ENCODE measurements at places on chromosomes 4 and X.

DNA sequence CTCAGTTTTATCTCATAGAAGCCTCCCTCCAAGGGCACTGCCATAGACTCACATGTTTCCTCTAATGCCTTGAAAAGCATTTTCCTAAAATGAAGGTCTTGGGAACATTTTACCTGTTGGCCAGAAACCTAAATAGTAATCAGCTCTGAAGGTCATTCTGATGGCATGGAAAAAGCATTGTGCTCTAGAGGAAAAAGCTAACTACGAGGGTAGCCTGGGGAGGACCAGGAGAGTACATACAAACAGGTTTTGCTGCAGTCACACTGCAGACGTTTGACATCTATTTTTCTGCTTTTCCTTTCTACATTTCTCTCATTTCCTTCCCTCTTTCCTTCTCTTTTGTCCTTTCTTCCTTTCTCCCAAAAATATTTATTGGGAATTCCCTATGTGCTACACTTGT lies 103.3 kb upstream of the SORBS2 start:
- no peak for DNase-seq

DNA sequence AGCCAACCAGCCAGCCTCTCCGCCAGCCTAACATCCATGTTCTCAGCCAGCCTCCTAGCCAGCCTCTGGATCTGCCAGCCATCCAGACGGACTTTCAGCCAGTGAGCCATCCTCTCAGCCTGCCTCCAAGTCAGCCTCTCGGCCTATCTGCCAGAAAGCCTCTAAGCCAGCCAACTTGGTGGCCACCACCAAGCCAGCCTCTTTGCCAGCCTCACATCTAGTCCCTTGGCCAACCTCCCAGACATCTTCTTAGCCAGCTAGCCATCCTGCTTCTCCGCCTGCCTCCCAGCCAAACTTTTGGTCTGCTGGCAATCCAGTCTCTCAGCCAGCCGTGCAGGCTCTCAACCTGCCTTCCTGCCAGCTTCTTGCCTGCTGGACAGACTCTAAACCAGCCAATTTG lies 16.4 kb upstream of the ARAP2 start:
- no peak for DNase-seq

GRCh38 chr4:7041801-7042502 lies 1.2 kb upstream of the TADA2B start:
- no peak for DNase-seq

- DNase-seq, result no peak
Measured at GRCh38 chr4:7759216-7759615, 180.4 kb downstream of the AFAP1 start.

- no peak for DNase-seq
Measured at GRCh38 chr4:36081185-36081584, 163.1 kb downstream of the ARAP2 start.

- DNase-seq, result no peak
Measured at GRCh38 chr4:186727169-186727976, 3.7 kb upstream of the FAT1 start.

GRCh38 chr4:23291139-23291538 lies 598.4 kb downstream of the GBA3 start:
- no peak for DNase-seq

GRCh38 chr4:126046081-126046614 lies 731.4 kb downstream of the FAT4 start:
- DNase-seq, result no peak

GRCh38 chr4:161320377-161320776 lies 843.4 kb downstream of the FSTL5 start:
- DNase-seq, result no peak

- DNase-seq, result no peak
Measured at GRCh38 chr4:42281324-42282020, 115.8 kb upstream of the SHISA3 start.

GRCh38 chr4:102560571-102561341 lies 59.6 kb downstream of the NFKB1 start:
- DNase-seq, result no peak

DNA sequence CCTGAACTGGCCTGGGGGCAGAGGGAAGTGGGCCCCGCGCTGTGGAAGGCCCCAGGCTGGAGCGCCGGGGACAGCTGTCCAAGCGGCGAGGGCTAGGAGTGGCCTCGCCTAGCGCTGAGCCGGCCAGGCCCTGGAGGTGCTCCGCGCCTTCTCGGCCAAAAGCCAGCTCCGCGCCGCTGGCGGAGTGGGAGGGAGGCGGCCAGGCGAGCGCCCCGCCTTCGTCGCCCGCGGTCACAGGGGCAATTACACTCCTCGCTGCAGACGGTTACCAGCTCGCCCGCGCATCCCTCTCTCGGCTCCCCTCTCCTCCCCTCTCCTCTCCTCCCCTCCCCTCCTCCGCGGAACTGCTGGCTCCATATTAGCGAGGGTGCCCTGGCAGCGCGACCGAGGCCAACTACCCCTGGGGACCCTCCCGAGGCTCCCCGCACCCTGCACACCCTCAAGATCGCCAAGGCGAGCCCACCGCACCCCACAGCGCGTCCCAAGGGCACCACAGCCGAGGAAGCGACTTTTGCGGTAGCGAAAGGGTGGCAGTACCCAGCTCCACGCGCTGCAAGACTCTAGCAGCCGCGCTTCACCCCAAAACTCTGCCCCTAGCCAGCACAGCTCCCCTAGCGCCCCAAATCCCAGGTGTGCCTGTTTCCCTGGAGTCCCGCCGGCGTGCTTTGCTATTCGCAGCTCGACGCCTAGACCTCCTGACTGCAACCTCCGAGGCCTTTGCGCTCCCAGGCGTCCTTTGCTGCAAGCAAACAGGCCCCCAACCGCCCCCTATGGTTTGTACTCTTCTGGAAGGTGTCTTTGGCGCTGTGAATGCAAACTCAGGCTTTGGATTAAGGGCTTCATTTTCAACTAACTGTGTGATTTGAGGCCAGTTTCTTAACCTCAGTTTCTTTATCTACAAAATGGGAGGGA lies 91.4 kb downstream of the BCOR start:
- no peak for DNase-seq

DNA sequence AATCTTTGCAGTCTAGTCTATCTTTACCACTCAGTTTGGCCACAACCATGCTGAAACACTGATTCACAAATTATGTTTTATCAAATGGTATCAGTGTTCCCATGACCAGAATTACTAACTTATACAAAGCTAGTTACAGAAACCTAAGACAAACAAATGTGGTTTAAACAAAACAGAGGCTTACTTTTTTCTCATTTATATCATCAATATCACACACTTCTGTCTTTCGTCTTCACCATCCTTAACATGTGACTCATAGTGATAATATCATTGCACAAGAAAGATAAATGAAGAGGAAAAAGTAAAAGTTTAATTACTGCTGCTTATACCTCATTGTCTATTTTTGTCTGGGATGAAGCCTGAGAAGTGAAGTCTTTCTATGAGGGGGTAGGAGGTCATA lies 406.6 kb downstream of the PCDH10 start:
- no peak for DNase-seq

DNA sequence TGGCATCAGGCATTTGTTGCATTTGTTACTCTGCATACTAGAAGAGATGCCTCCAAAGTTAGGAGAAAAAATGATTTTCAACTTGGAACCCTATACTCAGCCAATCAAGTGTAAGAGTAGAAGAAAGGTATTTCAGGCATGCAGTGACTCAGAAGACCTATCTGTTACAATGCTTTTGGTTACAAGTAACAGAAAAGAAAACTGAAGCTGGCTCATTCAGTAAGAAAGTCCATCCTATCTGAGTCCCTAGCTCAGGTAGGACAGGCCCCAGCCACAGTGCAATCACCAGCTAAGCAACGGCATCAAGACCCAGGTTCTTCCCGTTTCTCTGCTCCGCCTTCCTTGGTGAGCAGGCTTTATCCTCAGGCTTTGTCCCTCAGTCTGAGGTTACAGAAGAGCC lies 23.3 kb downstream of the MECP2 start:
- peak; percentile 16 for DNase-seq

DNA sequence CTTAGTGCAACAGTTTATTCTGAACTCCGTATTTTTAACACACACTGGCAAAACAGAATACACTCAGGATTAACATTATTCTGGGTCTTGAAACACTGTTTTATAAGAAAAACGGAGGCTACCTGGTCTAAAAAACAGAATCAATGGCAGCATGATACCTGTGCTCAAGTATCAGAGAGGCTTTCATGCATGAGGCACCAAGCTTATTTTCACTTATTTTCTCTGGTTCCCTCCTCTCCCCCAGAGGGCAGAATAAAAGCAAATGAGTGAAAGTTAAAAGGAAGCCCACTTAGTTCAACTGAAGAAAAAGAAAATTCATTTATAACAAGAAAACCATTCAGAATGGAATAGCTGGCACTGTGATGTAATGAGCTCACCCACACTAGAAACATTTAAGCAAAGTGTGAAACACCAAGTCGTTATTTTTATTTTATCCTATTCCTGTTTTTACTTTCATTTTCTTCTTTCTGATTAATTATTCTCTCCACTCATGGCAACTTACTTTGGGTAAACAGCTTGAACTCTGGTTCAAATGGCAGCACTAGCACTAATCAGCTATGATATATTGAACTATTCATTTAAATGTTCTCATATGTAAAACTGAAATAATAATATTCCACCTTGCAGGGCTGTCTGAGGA lies 211.8 kb downstream of the PPP3CA start:
- no peak for DNase-seq

DNA sequence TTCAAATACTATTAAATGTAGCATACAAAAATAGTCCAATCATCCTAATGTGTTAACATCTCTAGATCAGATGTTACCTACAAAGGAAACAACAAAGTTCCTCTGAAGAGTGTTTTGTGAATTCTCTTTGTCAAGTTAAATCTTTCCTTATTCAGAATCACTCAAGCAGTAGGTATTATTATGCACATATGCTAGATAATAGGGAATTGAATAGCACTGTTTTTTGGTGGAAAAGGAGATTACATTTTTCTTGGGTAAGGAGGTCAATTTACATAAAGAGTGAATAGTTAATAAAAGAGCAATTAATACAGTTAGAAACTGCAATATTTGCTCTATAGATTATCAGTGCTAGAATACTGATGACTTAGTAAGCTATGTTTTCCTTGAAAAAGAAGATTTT lies 130.7 kb downstream of the BTC start:
- no peak for DNase-seq

DNA sequence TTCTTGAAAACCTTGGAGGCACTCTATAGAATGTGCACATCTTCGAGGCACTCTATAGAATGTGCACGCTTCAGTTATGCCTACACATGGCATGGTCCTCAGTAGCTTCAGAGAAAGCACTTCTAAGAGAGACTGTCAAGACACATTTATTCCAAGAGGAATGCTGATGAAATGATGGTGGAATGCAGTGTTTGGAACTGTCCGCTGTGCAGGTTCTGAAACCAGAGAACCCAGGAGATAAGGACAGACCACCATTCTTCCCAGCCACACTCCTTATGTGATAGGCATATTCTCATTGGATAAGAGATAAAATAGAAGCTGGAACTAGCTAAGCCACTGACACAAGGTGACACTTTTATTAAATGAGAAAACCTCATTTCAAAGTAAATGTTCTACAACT lies 263.3 kb downstream of the NLGN4X start:
- no peak for DNase-seq

GRCh38 chrX:154603438-154604430 lies 15.3 kb downstream of the CTAG1B start:
- no peak for DNase-seq

DNA sequence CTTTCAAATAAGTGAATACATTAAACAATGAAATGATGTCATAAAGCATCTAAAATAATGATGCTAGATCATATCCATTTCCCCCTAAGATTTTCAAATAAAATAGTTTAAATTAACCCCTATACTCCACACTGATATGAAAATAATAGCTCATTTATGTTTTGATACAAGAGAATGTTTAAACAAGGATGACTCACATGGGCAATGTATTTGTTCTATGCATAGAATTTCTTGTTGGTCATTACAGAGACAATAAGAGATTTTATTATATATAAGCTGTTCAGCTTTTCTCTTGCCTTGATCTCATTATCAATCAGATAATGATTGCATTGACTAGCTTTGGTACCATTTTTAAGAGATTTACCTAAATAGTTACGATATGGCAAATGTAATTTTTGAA lies 411.7 kb downstream of the ARHGAP24 start:
- no peak for DNase-seq

- no peak for DNase-seq
Measured at GRCh38 chr4:128560754-128561495, 248.6 kb upstream of the JADE1 start.

- no peak for DNase-seq
Measured at GRCh38 chrX:6227453-6227835, 1.2 kb downstream of the NLGN4X start.

DNA sequence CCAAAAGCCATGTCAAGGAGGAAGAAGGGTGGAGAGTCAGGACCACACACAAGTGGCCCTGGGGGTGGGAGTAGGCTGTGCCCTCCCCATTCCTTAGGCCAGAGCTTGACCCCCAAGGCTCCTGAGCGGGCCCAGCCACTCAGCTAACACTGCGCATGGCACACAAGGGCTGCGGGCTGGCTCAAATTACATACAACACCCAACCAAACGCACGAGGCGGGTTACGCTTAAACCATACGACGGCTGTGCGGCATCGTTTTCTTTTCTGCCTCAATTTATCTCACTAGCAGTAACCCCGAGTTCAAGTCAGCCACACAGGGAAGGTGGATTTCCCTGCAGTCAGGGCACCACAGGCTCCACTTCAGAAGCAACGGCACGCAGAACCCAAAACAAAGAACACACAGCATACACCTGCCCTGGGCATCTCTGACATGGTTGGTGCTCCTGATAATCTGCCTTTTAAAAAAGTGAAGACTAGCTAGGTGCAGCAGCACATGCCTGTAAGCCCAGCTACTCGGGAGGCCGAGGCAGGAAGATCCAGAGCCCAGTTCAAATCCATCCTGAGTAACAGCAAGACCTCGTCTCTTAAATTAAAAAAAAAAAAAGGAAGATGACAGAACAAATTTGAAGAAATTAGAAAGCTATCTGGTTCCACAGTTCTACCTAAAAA lies 2.9 kb downstream of the GAK start:
- no peak for DNase-seq

- DNase-seq, result no peak
Measured at GRCh38 chr4:101208171-101208570, 139.2 kb downstream of the PPP3CA start.

DNA sequence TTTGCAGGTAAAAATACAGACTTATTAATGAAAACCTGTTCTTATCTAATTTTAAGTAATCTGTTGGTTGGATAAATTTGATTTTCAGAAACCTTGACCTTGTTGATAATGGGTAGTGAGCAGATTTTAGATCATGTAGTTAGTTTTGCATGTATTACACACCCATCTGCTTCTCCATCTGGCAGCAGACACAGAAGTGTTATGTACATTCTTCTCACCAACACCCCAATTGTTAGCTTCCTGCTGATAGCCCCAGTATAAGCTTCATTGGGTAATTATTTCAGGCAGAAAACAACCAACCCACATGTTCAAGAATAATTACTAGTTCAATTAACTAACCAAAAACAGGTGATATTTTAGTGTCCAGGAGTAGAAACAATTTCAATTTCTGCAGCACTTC lies 1740.5 kb upstream of the AGA start:
- DNase-seq, result no peak

GRCh38 chrX:40085102-40085551 lies 12.6 kb downstream of the BCOR start:
- no peak for DNase-seq

GRCh38 chrX:130975947-130976346 lies 72.9 kb upstream of the ENOX2 start:
- DNase-seq, result no peak

All from ascending aorta (tissue), 2 donors.